MG63 (cell line): ENCODE measurements at places on chromosomes 1 and 21. TPM values are rescaled to one million over a fixed set of nuclear protein-coding genes. Genes with fewer than 3 reads are reported as not detected.

The KCND3 gene
- total RNA-seq = 0.07 and 0.10 TPM in 2 replicates

The GNAT2 gene
- 0.10 TPM in 1 of 2 replicates, not detected in the other for total RNA-seq

The DUSP12 gene
- total RNA-seq = 64.9 and 126 TPM in 2 replicates

The LHX8 gene
- total RNA-seq = 0.79 TPM in 1 of 2 replicates, not detected in the other
